ENCODE measurements at places on chromosomes 6 and 20.

DNA sequence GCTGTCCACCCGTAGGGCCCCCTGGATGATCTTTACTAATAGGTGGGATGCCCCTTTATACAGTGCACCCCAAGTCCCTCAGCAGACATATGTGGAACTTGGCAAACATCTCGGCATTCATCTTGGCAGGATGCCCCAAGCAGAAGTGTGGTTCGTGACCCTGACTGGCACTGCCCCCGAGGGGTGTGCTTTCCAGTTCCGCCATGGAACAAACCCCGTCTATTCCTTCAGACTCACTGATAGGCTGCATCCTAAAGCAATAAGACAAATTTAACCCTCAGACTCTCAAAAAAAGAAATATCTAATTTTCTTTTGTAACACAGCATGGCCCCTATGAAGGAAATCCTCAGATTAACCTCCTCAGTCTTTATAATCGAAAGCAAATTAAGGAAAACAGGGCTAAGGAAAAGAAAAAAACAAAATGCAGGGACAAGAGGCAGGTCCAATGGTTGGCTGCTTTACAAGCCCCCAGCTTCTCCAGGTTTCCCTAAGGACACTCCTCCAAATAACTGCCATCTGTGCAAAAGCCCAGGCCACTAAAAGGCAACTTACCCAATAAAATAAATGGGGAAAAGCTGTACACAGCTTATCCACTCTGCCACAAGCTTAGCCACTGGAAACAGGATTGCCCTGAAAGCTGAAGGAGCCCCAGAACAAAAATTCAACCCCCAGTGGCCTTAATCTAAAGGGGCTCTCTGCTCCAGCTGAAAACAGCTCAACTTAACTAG lies 30.5 kb upstream of the RIPK1 start:
- no peak for DNase-seq

GRCh38 chr6:137043710-137044365 lies 927 bp downstream of the IL20RA start:
- DNase-seq, result no peak

DNA sequence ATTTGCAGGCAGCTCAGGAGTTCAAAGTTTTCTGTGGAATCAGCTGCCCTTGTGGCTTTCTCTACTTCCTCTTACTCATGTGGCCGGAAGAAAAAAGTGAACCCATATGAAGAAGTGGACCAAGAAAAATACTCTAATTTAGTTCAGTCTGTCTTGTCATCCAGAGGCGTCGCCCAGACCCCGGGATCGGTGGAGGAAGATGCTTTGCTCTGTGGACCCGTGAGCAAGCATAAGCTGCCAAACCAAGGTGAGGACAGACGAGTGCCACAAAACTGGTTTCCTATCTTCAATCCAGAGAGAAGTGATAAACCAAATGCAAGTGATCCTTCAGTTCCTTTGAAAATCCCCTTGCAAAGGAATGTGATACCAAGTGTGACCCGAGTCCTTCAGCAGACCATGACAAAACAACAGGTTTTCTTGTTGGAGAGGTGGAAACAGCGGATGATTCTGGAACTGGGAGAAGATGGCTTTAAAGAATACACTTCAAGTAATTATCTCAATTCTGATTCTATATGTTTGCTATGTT lies 1.1 kb downstream of the MGME1 start:
- DNase-seq, result no peak

DNA sequence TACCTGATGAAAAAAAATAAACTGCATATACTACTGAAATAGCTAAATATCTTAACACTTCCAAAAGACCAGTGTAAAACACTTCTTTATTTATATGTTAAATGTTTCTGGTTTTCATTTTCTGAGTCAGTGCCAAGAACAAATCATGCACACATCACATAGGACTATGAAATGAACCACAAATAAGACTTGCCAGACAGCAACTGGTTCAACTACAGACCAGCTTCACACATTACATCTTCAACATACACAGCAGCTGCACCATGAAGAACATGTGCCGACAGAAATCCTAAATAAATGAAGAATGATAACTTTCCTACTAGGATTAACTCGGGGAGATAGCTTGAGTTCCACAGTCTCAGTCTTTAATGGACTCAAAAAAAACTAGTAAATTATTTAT lies 168.3 kb upstream of the STXBP5 start:
- no peak for DNase-seq

GRCh38 chr6:122620902-122621301 lies 10.7 kb downstream of the PKIB start:
- DNase-seq, result no peak

DNA sequence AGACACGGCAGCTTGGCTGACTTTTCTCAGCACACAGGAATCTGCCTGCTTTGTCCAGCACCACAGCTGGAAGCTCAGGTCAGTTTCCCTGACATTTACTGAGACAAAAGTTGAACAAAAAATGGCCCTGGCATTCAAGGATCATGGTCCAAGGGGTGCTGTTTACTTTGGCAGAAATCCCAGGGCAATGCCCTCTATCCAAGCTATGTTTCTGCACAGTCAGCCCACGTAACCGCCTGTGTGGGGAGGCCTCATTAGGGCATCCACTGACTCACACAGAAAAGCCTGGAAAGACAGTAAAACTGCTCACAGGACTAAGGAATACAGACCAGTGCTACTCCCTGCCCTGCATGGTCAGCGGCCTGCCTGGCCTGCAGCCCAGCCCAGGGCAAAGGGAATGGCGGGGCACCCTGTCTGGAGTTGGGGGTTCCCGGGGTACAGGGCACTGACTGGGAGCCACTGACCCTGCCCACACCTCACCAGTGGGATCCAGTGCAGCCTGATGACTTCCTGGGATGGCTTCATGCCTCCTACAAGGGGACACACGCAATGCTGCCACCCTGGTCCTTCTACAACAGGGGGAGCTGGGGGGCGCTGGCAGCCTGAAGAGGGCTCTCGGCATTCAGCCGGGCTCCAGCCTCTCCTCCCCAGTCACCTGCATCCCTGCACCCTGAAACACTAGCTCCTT lies 77.1 kb downstream of the NINL start:
- no peak for DNase-seq

DNA sequence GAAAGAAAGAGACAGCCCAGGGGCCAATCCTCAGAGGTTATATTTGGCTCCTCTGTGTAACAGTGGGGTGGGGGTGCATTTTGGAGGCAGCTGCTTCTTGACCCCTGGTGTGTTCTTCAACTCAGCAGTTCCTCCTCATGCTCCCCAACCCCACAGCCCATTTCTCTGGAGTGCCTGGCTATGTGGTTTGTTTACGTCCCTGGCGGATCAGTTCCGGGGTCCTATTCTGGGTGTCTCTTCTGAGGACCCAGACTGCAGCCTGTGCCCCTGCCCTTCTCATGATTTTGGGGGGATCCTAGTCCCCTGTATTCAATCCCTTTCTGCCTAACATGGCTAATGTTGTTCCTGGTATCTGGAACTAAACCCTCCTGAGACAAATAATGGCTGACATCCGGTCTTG lies 70.5 kb upstream of the SULF2 start:
- DNase-seq, result no peak

GRCh38 chr20:37880726-37881591 lies 22.0 kb upstream of the VSTM2L start:
- DNase-seq, result no peak

DNA sequence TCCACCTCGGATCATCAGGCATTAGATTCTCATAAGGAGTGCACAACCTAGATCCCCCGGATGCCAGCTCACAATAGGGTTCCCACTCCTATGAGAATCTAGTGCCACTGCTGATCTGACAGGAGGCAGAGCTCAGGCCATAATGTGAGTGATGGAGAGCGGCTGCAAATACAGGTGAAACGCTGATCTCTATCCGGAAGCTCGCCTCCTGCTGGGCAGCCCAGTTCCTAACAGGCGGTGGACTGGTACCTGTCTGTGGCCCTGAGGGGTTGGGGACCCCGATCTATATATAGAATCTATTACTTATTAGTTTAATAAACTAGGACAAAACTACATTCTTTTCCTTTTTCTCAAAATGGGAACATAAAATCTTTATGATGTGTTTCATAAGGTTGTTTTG lies 741.9 kb downstream of the RFPL4B start:
- DNase-seq, result no peak
